ENCODE measurements at places on chromosomes 3 and 15.

DNA sequence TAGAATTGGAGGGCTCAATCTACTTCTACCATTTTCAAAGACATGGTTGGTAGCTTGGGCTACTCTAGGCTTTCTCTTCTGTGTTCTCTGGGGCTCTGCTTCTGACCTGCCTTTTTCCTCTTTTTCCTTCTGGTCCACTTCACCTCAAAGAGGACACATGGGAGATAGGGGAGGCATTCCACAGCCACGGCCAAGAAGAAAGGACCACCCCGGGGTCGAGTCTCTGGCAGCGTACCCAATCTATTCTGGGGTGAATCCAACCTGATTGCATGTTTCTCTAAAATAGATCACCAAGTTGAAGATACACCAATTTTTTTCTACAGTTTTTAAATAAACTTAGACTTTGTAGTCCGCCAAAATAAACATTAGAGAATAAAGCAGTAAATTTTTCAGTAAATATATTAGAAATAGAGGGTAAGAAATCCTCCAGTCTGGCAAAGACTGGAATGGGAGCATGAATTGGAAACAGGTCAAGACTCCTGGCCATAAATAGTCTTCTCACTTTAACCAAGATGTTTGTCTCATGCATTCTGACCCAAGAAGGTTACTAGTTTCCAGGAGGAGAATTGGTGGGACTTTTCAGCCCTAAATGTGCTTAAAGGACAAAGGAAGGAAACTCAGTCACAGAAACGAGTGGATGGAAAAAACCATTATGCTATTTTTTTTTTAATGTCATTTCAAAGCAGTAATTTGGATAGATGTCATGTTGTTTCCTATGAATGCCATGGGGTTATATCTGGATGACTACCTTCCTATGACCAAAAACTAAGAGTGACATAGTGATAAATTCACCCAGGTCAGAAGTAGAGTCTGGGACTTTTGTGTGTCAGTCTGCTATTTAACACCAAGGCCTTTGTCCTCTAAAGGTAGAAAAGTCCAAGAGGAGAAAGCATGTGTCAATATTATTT lies 71.3 kb upstream of the PHLDB2 start:
- DNase-seq = no peak

DNA sequence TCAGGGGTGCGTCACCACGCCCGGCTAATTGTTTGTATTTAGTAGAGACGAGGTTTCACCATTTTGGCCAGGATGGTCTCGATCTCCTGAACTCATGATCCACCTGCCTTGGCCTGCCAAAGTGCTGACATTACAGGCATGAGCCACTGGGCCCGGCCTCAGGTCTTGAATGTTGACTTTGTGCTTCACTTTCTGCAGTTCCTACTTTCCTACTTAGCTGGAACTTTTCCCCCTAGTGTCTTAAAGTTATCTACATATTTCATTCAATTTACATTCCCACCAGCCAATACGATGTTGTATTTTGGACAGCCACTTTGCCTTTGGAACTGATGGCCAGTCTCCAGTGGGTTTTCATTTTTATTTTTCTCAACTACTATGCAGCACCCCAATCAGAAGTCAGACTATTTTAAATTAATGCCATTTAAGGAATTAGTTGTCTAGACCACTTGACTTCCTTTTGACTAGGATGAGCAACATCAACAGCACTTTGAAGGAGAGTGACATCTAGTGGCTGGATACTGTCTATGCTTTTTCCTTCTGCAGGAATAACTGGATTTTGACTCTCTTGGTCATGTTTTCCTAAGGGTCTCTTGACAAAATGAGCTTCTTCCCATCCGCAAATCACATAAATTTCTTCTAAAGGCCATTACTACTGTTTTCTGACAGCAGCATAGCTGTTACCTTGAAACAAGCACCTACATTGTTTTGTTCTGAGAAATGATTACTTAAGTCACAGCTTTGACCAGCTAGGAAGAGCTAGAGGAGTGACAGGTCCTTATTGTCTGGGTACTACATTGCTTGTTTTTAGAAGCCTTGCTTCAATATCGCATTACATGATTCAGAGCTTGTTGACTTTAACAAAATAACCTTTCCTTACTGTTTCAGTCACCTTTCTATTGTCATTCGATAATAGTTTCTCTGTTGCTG lies 140.2 kb downstream of the ITPR1 start:
- no peak for DNase-seq

DNA sequence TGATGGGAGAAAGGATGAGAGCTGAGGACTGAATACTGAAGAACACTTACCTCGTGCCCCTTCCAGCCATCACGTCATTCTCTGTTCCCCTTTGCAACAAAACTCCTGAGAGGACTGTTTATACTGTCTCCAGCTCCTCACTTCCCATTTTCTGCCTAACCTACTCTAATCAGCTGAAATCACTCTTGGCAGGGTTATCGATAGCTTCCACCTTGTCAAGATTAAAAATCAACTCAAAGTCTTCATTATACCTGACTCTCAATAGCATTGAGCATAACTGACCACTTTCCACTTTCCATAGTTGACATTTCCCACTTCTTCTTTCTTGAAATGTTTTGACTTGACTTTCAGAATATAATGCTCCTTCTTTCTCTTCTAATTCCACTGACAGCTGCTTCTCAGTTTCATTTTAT lies 4.3 kb downstream of the BTBD1 start:
- DNase-seq = no peak

DNA sequence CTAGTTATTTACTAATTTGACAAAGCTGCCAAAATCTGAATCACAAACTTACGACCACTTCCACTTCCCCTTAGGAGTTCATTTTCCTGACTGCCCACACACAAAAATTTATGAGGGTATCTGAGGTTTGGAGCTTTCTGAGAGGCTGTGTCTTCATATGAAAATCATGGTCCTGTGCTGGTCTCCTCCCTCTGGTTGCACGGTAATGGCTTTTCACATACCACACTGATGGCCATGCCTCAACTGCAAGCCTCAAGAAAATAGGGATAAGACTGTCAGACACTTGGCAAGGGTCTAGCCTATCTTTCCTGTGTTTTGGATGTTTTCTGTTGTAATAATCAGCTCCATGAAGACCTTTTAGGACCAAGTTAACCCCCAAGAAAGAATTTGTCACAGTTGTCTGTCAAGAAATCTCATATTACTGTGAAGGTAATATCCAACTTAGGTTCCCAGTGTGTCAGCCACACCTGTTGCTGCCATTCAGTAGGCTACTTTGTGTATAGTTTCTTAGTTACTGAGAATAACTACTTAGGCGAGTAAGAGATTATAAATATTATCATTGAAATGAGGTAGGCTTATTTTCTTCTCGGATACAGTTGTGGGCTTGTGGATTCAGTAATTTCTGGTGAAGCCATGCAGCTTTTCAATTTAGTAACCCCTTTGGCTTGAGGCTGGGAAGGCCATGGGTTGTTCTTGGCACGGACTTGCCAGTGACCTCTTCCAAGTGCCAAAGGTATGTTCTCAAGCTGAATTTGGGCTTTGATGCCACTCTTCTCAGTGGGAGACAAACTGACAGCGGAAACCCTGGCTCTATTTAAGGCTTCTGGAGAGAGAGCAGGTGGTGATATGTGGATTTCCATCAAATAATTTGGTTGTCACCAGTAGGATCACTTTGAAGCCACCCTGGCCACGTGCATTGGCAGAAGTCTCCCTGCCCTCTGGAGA lies 101.1 kb downstream of the RYR3 start:
- no peak for DNase-seq

DNA sequence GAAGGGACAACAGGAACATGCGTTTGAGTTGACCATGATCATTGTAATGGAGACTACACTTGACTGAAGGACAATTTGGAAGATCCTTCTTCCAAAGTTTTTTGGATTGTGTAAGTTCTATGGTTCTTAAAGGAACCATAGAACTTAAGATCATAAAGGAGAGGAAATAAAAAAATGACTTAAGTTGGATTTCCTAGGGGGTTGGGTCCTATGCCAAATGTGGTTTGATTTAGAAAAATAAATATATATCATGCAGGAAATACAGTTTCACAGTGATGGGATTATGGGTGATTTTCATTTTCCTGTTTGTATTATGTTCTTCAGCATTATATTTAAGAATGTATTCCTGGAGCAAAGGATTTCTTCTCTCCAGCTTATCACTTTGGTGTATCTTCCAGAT lies 305.5 kb upstream of the DPH6 start:
- DNase-seq = no peak

DNA sequence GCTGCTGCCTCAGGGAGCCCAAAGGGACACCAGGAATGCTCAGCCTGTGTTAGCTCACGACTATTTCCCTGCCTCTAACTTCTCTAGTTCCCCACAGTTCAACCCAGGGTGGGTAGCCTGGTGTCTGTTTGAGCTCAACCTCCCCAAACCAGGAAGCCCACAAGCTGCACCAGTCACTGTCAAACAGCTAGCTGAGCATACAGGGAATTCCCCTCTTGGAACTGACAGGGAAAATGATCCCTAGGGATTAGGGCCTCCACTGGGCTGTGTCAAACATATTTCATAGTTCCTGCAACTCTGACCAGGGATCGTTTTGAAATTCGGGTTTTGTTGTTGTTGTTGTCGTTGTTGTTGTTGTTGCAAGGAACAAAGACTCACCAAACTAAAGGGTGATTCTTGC lies 147.1 kb upstream of the ICE2 start:
- no peak for DNase-seq

GRCh38 chr3:106120356-106120755 lies 251.5 kb upstream of the CBLB start:
- no peak for DNase-seq
